ENCODE measurements at places on chromosomes 16 and 17.

- DNase-seq: no peak
Observed at GRCh38 chr17:16919663-16920627, 52.0 kb downstream of the TNFRSF13B start.

- DNase-seq: no peak
Observed at GRCh38 chr17:75698659-75699058, 22.6 kb upstream of the ITGB4 start.

- no peak for DNase-seq
Observed at GRCh38 chr16:24822974-24823373, 22.8 kb upstream of the SLC5A11 start.

DNA sequence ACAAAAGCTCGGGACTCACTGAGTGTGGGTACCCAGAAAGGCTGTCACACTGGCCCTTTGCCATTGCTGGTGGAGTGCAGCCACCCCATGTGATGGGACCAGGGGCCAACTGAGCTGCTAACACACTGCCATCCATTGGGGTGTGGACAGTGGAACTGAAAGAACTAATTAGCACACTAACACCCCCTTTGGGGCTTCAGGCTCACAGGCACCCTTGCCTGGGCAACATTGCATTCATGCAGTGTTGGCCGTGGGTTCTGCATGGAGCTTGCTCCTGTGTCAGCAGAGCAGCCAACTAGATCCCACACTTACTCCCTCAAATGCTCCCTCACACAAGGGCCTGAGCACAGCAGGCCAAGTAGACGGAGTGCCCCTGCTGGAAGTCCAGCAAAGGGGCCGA lies 476.0 kb upstream of the ASIC2 start:
- DNase-seq: no peak

- no peak for DNase-seq
Observed at GRCh38 chr17:55334285-55334684, 69.5 kb downstream of the HLF start.

Data from COR-L47 (cell line).